ENCODE measurements at places on chromosomes 16 and 17.

DNA sequence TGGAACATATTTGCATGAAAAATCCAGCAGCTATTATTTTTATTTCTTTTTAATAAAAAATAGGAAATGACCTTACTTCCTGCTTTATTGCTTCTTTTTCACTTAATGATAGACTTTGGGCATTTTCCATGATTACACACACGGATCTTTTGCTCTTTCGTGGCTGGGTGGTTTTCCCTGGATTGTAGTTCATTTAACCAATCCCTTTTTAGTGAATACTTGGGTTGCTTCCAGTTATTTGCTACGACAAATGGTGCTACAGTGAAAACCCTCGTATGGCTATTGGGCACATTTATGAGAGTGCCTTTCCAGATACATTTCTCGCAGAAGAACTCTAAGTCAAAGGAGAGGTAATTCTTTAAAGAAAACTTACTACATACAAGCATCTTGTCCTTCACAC lies 38.6 kb downstream of the FOXL1 start:
- no peak for DNase-seq

DNA sequence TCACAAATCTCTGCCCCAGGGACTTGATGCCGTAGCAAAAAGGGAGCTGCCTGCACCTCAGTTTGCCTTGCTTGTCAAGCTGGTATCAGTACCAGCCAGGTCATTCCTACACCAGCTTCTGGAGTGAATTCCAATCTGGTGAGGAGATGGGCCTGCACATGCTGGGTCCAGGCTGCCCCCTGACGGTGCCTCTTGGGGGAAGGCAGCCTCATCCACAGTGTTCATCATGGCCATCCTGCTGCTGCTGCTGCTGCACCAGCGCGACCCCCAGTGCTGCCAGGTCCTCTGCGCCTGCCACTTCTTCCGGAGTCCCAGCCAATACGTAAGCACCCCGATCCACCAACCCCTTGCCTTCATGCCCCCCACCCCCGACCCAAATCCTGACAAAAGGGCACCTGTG lies 8.3 kb downstream of the MRPL27 start:
- no peak for DNase-seq

GRCh38 chr17:52758481-52758880 lies 600.0 kb upstream of the CA10 start:
- no peak for DNase-seq

DNA sequence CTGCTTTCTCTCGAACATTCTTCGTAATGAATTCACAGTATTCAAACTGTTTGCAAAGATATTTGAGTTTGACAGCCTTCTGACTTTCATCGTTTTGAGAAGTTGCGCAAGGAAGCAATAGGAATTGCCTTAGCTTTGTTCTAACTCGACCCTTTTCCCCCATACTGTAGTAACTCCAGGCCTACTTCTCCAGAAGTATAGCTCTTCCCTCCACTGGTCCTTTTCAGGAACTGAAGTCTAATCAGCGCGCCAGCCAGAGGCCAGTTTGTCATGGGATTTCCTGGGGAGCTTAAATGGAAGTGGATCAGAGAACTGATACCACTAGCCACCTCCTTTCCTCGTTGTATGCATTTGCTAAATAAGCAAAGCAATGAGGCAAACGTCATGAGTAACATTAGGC lies 27.9 kb downstream of the CDR2 start:
- no peak for DNase-seq

- DNase-seq = no peak
These were observed 4.8 kb downstream of the CA7 start for GRCh38 chr16:66849021-66849420.

- no peak for DNase-seq
These were observed 5.0 kb downstream of the SOST start for GRCh38 chr17:43753493-43754129.

DNA sequence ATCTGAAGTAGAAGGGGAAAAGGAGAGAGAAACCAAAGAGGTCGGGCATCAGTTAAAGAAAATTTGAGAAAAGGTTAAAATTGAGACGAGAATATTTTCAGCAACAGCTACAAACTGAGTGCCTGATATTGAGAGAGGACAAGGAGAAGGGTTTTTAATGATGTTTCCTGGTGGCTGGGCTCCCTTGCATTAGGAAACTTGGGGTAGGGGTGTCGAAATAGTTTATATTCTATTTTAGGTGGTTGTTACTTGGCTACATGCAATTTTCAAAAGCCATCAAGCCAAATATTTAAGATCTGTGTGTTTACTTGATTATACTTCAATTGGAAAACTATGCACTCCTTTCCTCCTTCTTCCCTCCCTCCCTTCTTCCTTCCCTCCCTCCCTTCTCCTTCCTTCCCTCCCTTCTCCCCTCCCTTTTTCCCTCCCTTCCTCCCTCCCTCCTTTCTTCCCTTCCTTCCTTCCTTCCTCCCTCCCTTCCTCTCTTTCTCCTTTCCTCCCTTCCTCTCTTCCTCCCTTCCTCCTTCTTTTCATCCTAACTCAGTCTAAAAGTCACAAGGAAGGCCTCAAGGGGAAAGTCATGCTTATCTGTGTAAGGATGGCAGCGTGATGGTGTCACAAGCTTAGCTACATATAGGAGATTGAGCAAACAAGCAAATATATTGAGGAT lies 1.8 kb upstream of the APOH start:
- DNase-seq = no peak

GRCh38 chr17:29760279-29761039 lies 137.7 kb upstream of the CORO6 start:
- peak; percentile 57 for DNase-seq

DNA sequence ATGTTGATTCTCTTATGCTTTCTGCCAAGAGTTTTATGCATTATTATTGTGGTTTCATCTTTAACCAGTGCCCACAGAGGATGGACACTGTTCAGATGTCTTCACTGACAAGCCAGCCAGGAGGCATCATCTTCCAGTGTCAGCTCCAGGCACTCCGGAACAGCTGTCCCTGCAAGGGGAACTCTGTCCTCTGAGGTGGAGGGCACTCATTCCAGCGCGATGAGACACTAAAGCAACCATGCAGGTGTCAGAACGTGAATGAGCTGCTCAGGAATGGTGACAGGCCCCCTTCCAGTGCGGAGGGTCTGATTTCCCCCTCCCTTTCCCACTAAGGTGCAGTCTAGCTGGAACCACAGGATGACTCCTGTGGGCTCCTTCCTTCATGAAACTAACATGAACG lies 117.5 kb downstream of the NOG start:
- DNase-seq = no peak

GRCh38 chr17:57666946-57667345 lies 78.2 kb downstream of the CCDC182 start:
- DNase-seq = no peak

DNA sequence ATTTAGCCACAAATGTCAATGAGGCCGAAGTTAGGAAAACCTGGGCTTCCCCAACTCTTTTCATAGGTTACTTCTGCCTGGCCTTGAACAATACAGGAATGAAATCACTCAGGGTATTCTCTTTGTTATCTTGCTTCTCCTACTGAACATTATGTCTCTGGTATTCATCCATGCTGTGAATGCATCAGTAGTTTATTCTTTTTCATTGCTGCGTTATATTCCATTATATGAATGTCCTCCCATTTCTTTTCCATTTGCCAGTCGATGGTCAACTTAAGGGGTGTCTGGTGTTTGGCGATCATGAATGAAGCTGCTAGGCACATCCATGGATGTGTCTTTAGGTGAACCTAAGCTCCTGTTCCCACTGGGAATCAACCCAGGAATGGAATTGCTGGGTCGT lies 128.3 kb downstream of the CRLF3 start:
- no peak for DNase-seq

DNA sequence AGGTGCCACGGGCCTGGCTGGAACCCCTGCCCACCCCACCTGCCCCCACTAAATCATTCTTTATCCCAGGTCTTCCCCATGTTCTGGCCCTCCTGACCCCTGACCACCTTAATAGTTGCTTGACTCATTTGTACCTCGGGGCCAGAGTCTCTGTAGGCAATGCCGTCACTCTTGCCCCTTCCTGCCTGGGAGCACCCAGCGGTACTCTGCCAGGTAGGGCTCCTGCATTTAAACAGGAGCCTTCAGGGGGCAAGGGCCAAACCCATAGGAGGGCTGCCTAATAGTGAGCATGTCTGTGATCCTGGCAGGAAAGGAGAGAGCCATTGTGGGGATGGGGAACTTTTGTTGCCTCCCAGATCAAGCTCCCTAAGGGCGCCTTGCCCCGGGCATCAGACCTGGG lies 8.8 kb upstream of the ITGA3 start:
- DNase-seq = no peak

- peak; percentile 71 for DNase-seq
These were observed 7.7 kb downstream of the CORO6 start for GRCh38 chr17:29615048-29615385.

- DNase-seq = no peak
These were observed 54.4 kb downstream of the TAOK1 start for GRCh38 chr17:29444589-29444988.

DNA sequence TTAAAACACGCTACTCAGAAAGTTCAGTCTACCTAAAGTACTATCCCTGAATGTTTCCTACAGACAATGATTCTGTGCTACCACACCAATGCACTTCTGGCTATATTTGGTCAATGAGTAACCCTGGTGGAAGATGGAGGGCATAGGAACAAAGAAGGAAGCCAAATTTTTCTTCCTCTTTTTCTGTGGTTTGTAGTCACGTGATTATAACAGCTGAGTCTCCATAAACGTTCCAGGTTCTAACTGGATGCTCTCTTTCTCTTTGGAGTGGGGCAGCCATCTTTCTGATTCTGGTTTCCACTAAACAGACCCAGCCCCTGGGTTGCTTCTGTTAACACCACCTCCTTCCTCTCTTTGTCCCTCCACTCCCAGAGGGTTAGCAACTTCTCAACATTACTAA lies 274.9 kb downstream of the CDH11 start:
- DNase-seq = no peak

DNA sequence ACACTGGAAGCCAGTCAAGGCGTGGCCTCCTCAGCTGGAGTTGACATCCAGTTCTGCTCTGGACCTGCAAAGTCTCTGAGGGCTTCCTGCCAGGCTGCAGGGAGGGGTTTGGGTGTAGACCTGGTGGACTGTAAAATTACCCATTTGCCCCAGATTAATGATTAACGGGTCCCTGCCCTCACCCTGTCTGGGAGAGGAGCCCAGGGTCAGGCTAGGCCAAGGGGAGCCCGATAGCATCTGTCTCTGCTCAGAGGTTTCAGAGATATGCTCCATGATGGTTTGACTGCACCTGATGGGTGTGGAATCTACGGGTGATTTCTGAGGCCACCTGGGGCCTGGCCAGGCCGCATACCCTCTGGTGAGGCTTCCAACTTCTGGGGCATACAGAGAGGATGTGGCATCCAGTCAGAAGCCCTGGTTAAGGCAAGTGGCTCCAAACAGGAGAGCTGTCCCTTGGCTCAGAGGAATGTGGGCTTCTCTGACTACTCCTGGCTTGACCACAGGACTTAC lies 11.2 kb downstream of the PPY start:
- DNase-seq = no peak

GRCh38 chr17:50608700-50609379 lies 25.8 kb upstream of the ABCC3 start:
- DNase-seq = no peak

- DNase-seq = no peak
These were observed 2.1 kb downstream of the MGAT5B start for GRCh38 chr17:76870377-76870714.

DNA sequence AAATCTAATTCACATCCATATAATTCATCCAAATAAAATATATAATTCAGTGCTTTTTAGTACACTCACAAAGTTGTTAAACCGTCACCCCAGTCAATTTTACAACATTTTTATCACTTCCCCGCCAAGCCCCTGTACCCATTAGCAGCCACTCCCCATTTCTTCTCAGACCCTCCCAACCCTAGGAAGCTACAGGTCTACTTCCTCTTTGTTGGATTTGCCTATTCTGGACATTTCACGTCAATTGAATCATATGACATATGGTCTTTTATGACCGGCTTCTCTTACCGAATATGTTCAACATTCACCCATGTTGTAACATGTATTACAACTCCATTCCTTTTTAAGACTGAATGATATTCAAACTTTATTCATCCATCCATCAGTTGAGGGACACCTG lies 19.9 kb upstream of the MLKL start:
- DNase-seq = no peak

GRCh38 chr16:70737377-70738082 lies 51.7 kb upstream of the MTSS2 start:
- DNase-seq = peak; percentile 91

DNA sequence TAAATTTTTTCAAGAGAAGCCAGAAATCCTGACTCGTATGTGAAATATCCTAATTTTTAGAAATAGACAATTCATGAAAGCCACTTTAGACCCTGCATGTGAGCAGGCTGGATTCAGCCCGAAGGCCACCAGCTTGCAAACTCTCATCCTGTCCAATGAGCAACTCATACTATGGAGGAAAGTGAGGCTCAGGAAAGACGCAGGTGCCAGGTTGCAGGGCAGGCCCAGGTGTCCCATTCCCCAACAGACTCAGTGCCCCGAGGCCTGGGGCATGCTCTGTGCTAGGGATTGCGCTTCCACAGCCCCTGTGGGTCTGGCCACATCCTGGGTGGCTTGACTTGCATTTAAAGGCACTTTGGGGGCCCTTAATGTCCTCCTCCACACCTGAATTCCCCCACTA lies 16.7 kb upstream of the RASD1 start:
- no peak for DNase-seq

- no peak for DNase-seq
These were observed 43.0 kb downstream of the SNX11 start for GRCh38 chr17:48150597-48151001.

GRCh38 chr17:51937264-51937663 lies 221.2 kb downstream of the CA10 start:
- DNase-seq = no peak

DNA sequence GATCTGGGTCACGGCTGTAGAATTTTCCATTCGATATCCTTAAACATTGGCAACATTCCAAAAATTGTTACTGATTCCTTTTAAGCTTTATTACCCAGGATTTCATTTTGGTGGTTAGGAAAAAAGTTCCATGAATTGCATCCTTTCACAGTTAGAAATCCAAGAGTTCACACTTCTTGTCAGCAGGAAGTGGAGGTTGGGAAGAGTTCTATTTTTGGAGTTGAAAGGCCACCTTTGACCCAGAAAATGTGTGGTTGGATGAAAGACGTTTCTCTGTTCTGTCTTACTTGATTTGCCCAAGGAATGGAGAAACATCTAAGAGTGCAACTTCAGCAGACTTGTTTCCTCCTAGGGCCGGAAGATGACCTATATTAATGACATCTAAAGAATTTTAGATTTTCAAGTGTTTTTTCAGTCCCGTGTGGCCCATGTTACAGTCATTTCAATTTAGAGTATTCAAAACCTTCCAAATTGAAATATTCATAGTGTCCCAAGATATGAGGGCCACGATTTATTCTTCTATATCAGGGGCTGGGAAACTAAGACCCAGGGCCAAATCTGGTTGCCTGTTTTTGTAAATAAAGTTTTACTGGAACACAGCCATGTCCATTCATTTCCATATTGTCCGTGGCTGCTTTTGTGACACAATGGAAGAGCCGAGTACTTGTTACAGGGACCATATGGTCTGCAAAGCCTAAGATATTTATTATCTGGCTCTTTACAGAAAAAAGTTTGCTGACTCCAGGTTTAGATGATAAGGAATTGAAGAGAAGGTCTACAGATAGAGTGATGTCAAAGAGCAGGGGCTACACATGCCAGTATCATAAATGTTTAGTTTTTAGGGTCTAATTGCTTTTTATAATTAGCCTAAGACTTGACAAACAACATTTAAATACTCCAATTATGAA lies 50.2 kb downstream of the CDK5R1 start:
- no peak for DNase-seq

Measured in stimulated activated naive CD8-positive, alpha-beta T cell treated with anti-CD3 and anti-CD28 coated beads, Interleukin-15, amount 100 ng/mL, for 72 hours (primary cell).